ENCODE measurements at places on chromosomes 1 and 21.

- no peak for DNase-seq
These were observed 61.4 kb upstream of the HTR1D start for GRCh38 chr1:23278717-23279116.

- DNase-seq, result no peak
These were observed 69.7 kb upstream of the SPAG17 start for GRCh38 chr1:118254491-118255425.

DNA sequence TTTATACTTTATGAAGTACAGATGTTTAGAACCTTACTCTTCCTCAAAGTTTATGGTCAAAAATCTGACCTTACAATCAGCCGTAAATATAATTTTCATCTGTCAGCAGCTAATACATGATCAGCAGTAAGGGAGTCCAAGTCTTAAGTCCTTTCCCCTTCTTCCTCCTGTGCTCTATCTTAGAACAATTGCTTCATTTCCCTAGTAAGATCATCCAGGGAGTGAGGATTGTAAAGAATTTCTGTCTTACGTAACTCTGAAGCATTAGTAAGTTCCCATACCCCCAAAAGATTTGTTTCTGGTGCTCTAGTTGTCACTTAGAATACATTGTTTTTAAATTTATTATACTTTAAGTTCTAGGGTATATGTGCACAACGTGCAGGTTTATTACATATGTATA lies 2.1 kb downstream of the SETDB1 start:
- no peak for DNase-seq

GRCh38 chr1:32749771-32750170 lies 47.2 kb upstream of the SYNC start:
- no peak for DNase-seq

Data from NCI-H187 (cell line).